ENCODE measurements at places on chromosomes 16 and 17.
A peak's percentile ranks its signal among the peaks of the same experiment; 100 is the strongest.

GRCh38 chr17:49861150-49861884 is 13.4 kb upstream of the TAC4 start:
- DNase-seq, result peak; percentile 48

- no peak for DNase-seq
Measured at GRCh38 chr17:39243155-39243554, 17.4 kb upstream of the STAC2 start.

GRCh38 chr17:55072898-55073297 is 104.3 kb downstream of the STXBP4 start:
- peak; percentile 62 for DNase-seq

GRCh38 chr16:77613095-77613494 is 109.2 kb upstream of the NUDT7 start:
- DNase-seq, result no peak

GRCh38 chr17:39222151-39222550 is 3.6 kb downstream of the STAC2 start:
- no peak for DNase-seq

- no peak for DNase-seq
Measured at GRCh38 chr17:80745183-80745582, 200.5 kb downstream of the RPTOR start.

DNA sequence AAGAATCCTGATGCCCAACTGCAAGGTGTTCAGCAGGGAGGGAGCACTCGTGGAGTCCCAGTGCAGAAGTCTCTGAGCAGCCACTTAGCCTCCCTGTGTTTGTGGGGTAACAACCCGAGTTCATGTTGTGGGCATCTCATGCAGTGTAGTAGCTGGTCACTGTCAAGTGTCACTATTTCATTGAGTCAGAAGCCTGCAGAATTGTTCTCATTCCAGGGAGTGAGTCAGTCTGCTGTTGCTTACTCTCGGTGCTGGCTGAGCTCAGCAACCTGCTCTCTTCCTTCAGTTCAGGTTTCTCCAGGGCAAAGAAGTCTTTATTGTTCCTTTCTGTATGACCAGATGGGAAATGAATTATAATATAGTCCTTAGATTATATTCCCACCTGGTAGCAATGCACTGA is 24.1 kb downstream of the HMOX2 start:
- no peak for DNase-seq

GRCh38 chr16:79835194-79835593 is 234.7 kb upstream of the MAF start:
- DNase-seq, result no peak

DNA sequence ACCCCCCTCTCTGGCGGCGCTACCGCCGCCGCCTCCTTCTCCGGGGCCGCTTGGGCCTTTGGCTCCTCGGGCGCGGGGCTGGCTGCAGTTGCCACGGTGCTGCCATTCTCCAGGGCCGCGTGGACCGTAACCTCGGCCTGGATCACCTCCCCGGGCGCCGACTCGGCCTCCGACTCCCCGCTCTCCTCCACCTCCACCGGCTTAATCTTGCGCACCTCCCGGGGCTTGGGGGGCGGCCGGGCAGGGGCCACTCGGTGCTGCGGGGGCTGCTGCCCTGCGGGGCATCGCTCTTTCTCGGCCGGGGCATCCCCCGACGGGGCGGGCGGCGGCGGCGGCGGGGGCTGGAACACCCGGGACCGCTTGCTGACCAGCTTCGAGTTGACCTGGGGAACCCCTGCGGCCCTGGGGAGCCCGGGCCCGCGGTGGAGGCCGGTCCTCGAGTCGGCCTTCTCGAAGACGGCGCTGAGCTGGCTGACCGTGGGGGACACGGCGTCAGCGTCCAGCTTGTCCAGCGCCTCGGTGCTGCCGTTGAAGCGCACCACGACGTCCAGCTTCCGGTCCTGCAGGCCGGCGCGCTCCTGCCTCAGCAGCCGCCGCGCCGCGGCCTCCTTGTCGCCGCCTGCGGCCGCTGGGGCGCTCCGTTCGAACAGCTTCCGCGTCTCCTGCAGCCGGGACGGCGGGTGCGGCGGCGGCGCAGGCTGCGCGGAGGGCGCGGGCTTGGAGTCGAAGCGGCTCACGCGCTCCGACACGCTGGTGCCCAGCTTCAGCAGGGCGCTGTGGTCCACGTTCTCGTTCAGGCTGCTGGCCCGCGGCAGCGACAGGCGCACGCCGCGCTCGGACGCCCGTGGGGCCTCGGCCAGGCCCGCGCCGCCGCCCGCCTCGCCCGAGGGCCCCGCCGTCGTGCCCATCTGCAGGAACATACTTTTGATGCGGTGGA is 792 bp downstream of the PPP1R9B start:
- peak; percentile 66 for DNase-seq

GRCh38 chr16:73163238-73163815 is 115.4 kb upstream of the ZFHX3 start:
- no peak for DNase-seq

GRCh38 chr17:45262516-45263476 is 902 bp upstream of the SPATA32 start:
- no peak for DNase-seq

GRCh38 chr17:57551321-57552079 is 193.6 kb downstream of the CCDC182 start:
- peak; percentile 6 for DNase-seq

DNA sequence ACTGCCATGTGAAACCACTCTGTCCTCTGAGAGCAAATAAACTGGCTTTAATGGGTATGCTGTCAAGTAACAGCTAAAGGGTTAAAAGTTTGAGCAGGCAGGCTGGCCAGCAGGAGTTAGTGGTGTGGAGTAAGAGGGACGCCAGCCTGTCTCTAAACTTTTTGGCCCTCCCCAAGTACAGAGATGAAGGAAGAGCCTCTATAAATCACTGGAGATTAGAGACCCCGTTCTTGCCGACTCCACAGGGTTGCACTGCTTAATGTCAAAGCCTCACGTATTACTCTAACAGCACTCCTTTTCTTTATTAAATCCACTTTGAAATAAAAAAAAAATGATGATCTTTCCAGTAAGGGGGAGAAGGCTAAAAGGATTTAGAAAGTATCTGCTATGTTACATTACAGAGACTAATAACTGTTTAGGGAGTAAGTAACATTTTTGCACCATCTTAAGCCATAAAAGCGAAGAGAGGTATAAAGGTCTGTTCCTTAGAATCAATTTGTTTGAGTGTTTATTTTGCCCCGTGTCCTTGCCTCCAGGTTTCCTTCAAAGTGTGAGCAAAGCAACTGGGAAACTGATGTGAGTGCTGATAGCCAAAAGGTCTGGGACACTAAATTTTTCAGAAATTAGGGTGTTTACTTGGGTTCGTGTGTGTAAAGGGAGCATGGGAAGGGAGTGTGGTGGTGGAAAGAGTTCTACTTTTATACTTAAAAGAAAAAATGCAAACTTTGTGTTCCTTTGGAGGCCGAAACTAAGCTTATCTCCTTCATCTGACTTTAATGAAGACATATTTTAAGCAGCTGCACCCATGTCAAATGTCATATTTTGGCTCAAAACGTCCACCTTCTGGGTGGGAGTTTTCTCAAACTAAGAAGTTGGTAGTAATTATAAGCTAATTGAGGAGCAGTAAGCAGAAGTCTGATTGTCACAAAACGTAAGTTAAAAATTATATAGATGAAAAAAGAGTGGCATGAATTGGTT is 109.9 kb upstream of the TBX2 start:
- no peak for DNase-seq

GRCh38 chr16:627454-628239 is 3.1 kb upstream of the WFIKKN1 start:
- DNase-seq, result no peak

GRCh38 chr16:86016201-86016965 is 117.4 kb downstream of the IRF8 start:
- DNase-seq, result peak; percentile 45

- DNase-seq, result peak; percentile 36
Measured at GRCh38 chr17:1714980-1715802, 5.0 kb upstream of the TLCD2 start.
